Renal cortex interstitium (tissue), 15 donors: ENCODE measurements at places on chromosomes 4 and X. TPM values are rescaled to one million over a fixed set of nuclear protein-coding genes. Genes with fewer than 3 reads are reported as not detected.

The VCX2 gene
- polyA plus RNA-seq, result not detected

The DIPK2B gene
- 8.3 TPM for polyA plus RNA-seq

The GNRHR gene
- 0.75 TPM for polyA plus RNA-seq

The BMPR1B gene
- polyA plus RNA-seq, result 25.6 TPM

The OPRPN gene
- polyA plus RNA-seq, result not detected

The C4orf36 gene
- polyA plus RNA-seq, result 1.8 TPM

The GAGE13 gene
- polyA plus RNA-seq, result not detected

The MAGEC1 gene
- polyA plus RNA-seq, result not detected

The AFM gene
- polyA plus RNA-seq, result 13.9 TPM

The HERC5 gene
- polyA plus RNA-seq, result 6.0 TPM

The NUDT10 gene
- polyA plus RNA-seq, result 14.5 TPM

The FTSJ1 gene
- 38.9 TPM for polyA plus RNA-seq

The CORIN gene
- polyA plus RNA-seq, result 4.4 TPM

The PDGFRA gene
- 160 TPM for polyA plus RNA-seq

The CPZ gene
- 14.6 TPM for polyA plus RNA-seq

The ERVMER34-1 gene
- 3.9 TPM for polyA plus RNA-seq

The TMSB15B gene
- polyA plus RNA-seq, result 30.0 TPM

The MAGEA11 gene
- polyA plus RNA-seq, result not detected

The FDCSP gene
- 0.79 TPM for polyA plus RNA-seq

The KLHL4 gene
- polyA plus RNA-seq, result 8.6 TPM

The RTL5 gene
- 22.1 TPM for polyA plus RNA-seq

The CHM gene
- 28.5 TPM for polyA plus RNA-seq

The NIPAL1 gene
- polyA plus RNA-seq, result 8.8 TPM

The KDM6A gene
- 35.1 TPM for polyA plus RNA-seq

The TRAM1L1 gene
- 15.1 TPM for polyA plus RNA-seq

The MAP9 gene
- 26.9 TPM for polyA plus RNA-seq

The HPGDS gene
- 5.2 TPM for polyA plus RNA-seq

The PRDM8 gene
- polyA plus RNA-seq, result 2.6 TPM

The ZNF330 gene
- 61.9 TPM for polyA plus RNA-seq

The LRRC66 gene
- 1.3 TPM for polyA plus RNA-seq

The EGFL6 gene
- 18.3 TPM for polyA plus RNA-seq

The RNF212 gene
- polyA plus RNA-seq, result 19.3 TPM

The TMSB15C gene
- 16.7 TPM for polyA plus RNA-seq

The TBC1D8B gene
- polyA plus RNA-seq, result 5.1 TPM

The ARR3 gene
- polyA plus RNA-seq, result 0.79 TPM

The ZFP92 gene
- polyA plus RNA-seq, result 0.73 TPM

The RAB9B gene
- 2.6 TPM for polyA plus RNA-seq

The SPOCK3 gene
- polyA plus RNA-seq, result 7.6 TPM

The ATP1B4 gene
- 0.09 TPM for polyA plus RNA-seq

The GPC3 gene
- 1,038 TPM for polyA plus RNA-seq

The TRIML1 gene
- not detected for polyA plus RNA-seq

The CDKL2 gene
- polyA plus RNA-seq, result 10.8 TPM

The CXCL10 gene
- polyA plus RNA-seq, result 5.1 TPM
